ENCODE measurements at places on chromosomes 1 and 21.
A peak's percentile ranks its signal among the peaks of the same experiment; 100 is the strongest.

DNA sequence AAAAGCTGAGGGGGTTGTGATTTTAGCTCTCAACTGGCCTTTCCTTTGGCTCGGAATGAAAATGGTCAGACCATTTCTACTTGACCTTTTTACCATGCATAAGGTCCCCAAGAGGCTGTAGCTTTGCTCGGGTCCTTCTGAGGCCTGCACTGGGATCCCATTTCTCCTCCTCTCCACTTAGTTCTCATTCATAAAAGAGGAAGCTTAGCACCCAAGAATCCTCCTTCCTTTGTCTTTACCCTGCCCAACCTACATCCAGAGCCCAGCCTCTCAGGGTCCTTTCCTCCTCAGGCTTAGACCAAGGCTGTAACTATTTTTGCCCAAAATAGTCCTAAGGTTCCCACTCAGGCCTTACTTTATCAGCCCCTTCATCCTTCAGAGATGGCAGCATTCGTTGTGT is 6.0 kb upstream of the SLC27A3 start:
- no peak for DNase-seq

- DNase-seq = no peak
Observed at GRCh38 chr1:74197255-74197654, 721 bp downstream of the LRRIQ3 start.

DNA sequence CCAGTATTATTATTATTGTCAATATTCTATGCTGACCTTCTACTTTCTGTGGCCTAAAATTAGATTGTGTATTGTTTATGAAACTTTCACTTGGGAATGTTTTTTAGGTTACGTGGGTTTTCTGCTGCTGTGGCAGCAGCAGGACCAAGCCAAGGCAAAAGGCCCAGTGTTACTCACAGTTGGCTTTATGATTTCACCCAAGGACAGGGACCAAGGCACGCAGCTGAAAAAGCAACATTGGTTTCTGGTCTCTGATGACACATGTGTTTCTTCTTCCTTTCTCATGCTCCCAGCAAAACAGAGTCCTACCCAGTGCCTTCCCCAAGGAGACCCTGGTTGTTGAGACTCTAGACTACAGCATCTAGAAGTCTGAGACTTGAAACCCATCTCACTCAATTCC is 413.7 kb downstream of the SETD4 start:
- no peak for DNase-seq

DNA sequence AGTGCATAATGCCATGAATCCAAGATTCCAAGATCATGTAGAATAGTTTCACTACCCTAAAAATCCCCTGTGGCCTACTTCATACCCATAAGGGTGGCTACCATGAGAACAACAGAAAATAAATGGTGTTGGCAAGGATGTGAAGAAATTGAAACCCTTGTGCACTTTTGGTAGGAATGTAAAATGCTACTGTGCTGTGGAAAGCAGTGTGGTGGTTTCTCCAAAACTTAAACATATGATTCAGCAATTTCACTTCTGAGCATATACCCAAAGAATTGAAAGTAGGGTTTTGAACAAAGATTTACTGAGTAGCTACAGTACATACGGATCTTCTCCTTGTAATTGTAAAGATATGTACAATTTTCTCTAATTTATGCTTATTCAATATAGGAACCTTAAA is 16.0 kb downstream of the FNBP1L start:
- DNase-seq = no peak

DNA sequence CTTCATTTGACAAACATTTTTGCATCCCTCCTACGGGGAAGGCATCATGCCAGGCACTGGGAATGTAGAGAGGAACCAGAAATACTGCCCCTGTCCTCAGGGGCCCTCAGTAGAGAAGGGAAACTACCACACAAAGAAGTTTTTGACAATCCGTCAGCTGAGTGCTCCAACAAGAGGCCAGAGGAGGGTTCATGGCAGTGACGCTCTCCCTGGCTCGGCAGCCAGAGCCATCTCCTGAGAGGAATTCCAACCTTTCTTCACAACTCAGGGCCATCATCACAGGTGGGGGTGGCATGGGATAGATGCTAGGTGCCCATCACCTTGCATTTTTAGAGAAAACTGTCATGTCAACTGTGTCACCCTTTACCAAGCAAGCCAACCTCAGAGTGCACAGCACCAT is 154.1 kb downstream of the HIVEP3 start:
- DNase-seq = no peak

GRCh38 chr1:150009604-150010392 is 728 bp downstream of the OTUD7B start:
- peak; percentile 29 for DNase-seq

GRCh38 chr1:186144505-186144904 is 230.5 kb downstream of the TPR start:
- no peak for DNase-seq

- no peak for DNase-seq
Observed at GRCh38 chr1:89884718-89885596, 64.1 kb downstream of the LRRC8D start.

DNA sequence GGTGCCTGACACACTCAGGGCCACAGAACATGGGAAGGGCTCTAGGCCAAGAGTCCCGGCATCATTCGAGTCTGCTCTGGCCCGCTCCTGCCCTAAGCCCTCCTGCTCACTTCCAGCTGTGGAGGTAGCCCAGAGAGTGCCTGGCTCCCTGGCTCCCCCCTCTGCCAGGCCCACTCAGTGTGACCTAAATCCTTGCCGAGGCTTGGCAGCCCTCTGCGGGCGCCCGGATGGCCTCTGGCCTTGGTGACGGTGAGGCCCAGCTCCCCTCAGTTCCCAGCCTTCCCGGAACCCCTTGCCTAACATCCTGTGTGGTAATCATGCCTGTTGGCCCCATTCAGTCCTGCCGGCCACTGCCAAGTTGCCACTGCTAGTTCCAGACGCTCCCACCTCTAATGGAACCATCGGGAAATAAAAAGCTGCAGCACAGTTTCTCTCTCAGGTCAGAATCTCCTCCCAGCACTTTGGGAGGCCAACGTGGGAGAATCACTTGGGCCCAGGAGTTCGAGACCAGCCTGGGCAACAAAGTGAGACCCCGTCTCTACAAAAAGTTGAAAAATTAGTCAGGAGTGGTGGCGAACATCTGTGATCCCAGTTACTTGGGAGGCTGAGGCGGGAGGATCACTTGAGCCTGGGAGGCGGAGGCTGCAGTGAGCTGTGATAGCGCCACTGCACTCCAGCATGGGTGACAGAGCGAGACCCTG is 1.2 kb upstream of the H6PD start:
- no peak for DNase-seq

DNA sequence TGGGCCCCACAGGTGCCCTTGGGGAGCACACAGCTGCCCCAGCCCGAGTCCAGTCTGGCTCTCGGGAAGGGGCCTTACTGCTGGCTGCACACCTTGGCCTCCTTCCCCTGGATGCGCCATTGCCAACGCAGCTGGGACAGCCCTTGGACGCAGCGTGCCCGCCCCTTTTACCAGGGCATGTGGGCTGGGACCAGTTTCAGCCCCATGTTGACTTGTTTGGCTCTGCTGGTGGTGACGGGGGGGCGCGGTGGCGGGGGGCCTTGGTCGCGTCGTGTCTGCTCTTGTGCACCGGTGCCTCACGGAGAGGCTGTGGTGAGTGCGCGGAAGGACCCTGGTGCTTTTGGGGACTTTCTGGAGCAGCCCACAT is 19.6 kb downstream of the SKI start:
- DNase-seq = no peak

DNA sequence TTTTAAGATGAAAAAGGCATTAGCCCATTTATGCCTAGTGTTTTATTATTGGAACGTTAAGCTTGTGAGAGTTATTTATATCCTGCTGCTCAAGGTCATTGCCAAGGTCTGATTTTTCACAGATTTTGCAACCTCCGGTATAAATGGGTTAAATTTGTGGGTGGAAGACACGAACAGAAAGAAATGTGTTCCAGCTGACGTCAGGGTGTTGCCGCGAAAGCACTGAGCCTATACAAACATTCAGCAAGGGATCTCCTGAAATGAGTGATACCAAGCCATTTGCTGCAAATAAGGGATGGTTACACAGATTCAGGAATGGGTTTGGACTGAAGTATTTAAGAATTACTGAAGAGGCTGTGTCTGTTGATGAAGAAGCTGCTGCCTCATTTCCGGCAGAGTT is 32.2 kb downstream of the TMED5 start:
- DNase-seq = no peak

- DNase-seq = no peak
Observed at GRCh38 chr1:4032571-4032970, 132.5 kb upstream of the C1orf174 start.

DNA sequence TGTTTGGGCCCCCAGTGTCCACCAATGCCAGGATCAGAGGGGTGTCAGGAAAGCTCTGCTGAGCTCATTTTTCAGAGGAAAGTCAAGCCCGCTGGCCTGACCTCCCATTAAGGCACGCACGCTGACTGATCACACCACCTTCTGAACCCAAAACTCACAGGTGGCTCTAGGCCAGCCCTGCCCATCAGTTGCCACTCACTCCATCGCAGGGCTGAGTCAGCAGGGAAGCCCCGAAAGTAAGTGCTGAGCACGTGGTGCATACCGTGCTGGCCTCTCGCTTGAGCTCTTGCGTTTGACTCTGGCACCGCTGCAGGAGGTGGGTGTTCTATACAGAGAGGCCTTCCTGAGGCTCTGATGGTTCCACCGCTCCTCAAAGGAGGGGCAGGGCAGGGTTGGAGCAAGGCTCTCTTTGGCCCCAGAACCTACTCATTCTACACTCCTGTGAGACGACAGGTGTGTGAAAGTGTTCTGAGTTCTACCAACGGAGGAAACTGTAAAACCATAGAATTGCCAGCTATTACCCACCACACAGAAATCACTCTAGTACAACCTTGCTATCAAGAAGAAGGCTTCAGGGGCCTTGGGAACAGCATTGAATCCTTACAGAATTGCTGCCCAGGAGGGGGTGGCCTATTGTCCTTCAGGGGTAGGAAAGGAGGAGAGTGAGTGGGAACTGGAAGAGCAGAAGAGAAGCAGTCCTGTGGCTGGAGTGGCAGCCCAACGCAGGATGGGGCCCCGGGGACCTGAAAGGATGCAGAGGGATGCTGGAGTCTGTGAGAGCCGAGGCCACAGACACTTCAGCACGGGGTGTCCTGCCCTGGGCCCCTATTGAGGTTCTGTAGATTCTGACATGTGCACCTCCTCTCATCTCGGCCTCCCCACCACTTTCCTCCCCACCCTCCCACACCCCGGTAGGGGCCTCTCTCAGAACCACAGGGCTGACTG is 214.7 kb upstream of the EDN2 start:
- DNase-seq = no peak

GRCh38 chr1:11474826-11475225 is 4.1 kb upstream of the DISP3 start:
- DNase-seq = no peak

- no peak for DNase-seq
Observed at GRCh38 chr21:30044447-30045064, 104.8 kb upstream of the GRIK1 start.

DNA sequence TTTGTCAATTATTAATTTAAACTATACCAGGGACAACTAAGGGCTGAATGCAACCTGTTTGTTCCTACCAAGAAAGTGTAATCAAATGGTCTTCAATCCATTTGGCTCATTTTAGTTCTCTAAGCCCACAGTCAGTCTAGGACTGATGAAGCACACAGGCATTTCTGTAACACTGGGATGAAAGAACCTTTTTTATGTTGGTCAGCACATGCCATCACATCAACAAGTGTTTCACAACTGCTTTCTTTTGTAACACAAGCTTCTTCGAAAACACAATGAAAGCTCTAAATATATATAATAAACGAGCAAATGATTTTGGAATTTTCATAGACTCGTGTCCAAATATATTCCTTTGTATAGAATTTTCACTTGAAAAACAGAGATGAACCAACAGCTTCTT is 28.8 kb downstream of the HEATR1 start:
- DNase-seq = no peak

DNA sequence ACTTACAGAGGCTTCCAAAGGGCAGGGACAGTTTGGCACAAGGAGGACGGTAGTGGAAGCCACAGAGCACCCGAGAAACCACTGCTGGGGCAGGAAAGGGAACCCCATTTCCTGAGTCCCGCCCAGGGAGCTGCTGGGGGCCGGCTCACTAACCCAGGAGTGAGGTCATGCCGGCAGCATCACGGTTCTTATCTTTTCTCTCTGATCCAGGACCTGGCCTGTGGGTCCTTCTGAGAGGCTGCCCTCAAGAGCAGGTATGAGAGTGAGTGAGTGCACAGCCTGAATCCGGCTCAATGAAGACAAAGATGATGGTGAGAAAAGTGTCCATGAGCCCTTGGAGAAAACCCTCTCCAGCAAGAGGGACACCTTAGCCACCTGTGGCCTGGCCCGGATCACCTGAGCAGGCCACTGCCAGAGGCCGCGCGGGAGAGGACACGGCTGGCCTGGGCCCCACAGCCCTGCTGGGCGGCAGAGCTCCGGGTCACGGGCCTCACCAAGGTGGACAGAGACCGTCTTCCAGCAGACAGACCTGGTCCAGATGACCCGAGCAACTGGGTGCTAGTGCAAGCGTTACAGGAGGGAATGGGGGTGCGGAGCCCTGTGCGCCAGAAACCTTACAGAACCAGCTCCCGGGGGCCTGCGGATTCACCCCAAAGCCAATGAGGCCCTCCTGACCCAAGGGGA is 94.9 kb downstream of the RIPK4 start:
- no peak for DNase-seq

- DNase-seq = no peak
Observed at GRCh38 chr1:59143133-59143487, 153.8 kb upstream of the FGGY start.

GRCh38 chr1:78627321-78627720 is 7.1 kb downstream of the IFI44L start:
- no peak for DNase-seq

DNA sequence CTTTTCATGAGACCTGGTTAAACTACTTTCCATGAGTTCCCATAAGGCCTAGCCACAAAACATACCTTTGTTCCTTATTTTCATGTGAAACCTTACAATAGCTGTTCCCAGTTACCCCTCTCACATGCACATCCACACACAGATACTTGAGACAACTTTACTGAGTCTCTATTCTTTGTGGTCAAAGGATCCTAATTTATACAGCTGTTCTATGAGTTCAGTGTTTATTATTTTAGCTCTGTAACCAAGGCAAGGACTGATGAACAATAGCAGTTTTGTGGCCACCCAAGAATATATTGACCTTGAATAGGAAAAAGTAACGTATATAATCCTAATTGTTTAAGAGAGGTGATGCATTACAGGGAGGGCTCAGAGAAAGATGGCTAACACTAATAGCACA is 160.5 kb upstream of the CACYBP start:
- no peak for DNase-seq

DNA sequence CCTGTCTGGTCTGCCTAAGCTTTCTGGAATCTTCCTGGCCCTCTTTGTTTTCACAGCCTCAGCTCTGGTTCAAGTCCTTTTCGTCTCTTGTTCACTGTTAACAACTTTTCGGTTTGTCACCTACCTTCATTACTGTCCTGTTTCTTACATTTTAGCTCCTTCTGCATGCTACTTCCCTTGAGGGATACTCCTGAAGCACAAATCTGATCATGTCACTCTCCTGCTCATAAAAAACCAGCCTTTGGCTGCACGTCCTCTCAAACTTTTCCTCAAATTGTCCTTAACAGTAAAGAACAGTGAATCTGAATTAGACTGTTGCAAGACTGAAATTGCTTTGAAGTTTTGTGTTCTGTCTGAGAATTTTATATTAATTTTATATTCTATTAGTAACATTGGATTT is 3.3 kb downstream of the RAVER2 start:
- no peak for DNase-seq

Measured in stimulated activated CD4-positive, alpha-beta T cell treated with anti-CD3 and anti-CD28 coated beads, TNF-alpha, amount 100 ng/mL, for 4 hours (primary cell).